ENCODE measurements at places on chromosomes 6 and 20.

DNA sequence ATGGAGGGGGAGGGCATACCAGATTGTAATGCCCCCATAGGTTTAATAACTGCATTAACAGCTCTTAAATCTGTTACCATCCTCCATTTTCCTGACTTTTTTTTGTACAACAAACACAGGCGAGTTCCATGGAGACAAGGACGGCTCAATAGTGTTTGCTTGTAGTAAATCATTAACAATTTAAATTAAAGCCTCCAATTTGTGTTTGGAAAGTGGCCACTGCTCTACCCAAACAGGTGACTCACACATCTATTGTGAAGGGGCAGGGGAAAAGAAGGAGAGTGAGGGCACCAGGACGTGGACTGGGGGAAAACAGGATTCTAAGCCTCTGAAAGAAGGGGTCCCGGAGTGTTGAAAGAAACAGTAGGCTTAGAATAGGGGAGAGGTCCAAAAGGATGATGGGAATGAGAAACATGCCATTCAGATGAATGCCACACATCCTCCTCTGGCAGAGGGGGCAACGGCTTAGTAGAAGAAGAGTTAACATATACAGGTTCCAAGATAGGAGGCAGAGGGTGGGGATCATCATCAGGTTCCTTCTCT is 6.9 kb downstream of the GLYATL3 start:
- DNase-seq, result no peak

GRCh38 chr6:163533443-163533842 is 118.9 kb downstream of the QKI start:
- DNase-seq, result peak; percentile 29

- DNase-seq, result no peak
Measured at GRCh38 chr6:155968921-155969320, 513.3 kb upstream of the NOX3 start.

- DNase-seq, result peak; percentile 14
Measured at GRCh38 chr6:128474481-128474880, 45.9 kb downstream of the PTPRK start.

GRCh38 chr6:161618831-161619454 is 345.1 kb upstream of the AGPAT4 start:
- no peak for DNase-seq
